ENCODE measurements at places on chromosomes 2 and 18.

DNA sequence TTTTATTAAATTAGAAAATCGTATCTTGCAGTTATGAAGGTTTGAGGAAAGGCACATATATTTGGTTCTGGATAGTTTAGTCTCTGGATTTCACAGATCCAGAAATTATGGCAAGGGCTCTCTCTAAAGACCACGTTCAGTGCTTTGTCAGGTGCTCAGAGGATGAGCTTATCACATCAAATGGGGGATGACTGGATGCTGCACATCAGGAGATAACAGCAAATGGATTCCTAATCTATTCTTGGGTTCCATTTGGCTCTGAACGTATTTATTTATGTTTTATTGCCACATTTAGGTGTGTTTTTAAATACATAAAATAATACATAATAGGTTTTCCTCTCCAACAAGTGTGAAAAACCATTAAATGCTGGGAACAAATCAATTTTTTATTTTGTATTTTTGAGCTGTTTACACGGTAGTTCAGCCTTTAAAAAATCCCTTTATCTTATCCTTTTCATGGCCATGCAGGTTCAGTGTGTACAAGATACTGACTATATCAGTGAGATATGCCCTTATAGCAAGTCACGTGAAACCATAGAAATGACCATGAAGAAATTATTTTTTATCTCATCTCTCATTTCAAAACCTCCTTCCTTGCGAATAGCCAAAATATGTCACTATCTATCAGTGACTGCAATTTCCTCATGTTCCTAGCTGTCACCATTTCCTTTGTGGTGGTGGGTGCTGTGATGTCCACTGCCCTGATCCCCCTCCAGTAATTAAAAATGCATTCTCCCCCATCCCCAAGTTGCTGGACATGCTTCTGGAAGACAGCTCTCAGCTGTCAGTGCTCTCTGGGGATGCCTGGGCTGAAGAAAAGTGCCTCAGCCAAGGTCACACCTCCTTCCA lies 25.9 kb upstream of the CXCR4 start:
- DNase-seq, result no peak

- peak; percentile 60 for DNase-seq
Observed at GRCh38 chr18:10851824-10852319, 297.5 kb downstream of the PIEZO2 start.

GRCh38 chr18:37653618-37654017 lies 88.0 kb upstream of the CELF4 start:
- DNase-seq, result no peak

DNA sequence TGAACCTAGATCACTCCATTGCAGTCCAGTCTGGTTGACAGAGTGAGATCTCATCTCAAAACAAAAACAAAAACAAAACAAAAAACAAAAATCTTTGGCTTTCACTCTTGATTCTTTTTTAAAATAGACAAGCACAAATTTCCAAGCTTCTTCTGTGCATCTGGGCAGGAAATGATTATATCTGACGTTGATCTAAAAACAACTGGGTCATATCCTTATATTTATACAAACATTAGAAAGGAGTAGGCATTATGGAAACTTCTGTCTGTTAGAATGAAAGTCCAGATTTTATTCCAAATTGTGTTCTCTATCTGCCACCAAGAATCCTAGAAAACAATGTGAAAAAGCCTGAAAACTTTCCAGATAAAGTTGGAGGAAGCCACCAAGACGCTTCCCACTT lies 26.2 kb upstream of the PMAIP1 start:
- no peak for DNase-seq

DNA sequence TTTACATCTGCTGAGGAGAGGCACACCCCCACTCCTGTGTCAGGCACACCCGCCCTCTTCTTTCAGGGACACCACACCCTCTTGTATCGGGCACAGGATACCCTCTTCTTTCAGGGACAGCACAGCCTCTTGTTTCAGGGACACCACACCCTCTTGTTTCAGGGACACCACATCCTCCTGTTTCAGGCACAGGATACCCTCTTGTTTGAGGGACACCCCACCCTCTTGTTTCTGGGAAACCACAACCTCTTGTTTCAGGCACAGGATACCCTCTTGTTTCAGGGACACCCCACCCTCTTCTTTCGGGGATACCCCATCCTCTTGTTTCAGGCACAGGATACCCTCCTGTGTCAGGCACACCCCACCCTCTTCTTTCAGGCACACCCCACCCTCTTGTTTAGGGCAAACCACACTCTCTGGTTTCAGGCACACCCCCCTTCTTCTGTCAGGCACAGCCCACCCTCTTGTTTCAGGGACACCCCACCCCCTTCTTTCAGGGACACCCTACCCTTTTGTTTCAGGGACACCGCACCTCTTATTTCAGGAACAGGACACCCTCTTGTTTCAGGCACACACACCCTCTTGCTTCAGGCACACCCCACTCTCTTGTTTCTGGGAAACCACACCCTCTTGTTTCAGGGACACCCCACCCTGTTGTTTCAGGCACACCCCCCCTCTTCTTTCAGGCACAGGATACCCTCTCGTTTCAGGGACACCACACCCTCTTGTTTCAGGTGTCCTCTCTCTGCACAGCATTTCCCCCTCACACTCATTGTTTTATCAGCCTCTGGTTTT lies 96.2 kb downstream of the TPO start:
- DNase-seq, result no peak

- no peak for DNase-seq
Observed at GRCh38 chr2:171958475-171958874, 36.2 kb downstream of the HAT1 start.

GRCh38 chr2:150689590-150689989 lies 202.1 kb upstream of the RND3 start:
- DNase-seq, result no peak

DNA sequence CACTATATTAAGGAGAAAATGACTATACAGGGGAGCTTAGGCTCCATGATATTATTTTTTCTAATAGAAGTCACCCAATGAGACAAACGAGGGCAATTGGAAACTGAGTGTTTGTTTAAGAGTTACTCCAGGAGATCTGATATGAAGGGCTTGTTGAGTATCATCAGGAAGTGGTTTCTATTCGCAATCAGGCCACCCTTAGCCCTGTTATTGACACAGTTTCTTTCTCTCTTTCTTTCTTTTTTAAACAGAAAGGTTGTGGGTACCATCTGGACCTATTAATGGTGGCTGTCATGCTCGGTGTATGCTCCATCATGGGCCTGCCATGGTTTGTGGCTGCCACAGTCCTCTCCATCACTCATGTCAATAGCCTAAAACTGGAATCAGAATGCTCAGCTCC lies 117.3 kb downstream of the DPP4 start:
- DNase-seq, result peak; percentile 24

GRCh38 chr2:162075689-162076132 lies 1.7 kb upstream of the DPP4 start:
- no peak for DNase-seq

DNA sequence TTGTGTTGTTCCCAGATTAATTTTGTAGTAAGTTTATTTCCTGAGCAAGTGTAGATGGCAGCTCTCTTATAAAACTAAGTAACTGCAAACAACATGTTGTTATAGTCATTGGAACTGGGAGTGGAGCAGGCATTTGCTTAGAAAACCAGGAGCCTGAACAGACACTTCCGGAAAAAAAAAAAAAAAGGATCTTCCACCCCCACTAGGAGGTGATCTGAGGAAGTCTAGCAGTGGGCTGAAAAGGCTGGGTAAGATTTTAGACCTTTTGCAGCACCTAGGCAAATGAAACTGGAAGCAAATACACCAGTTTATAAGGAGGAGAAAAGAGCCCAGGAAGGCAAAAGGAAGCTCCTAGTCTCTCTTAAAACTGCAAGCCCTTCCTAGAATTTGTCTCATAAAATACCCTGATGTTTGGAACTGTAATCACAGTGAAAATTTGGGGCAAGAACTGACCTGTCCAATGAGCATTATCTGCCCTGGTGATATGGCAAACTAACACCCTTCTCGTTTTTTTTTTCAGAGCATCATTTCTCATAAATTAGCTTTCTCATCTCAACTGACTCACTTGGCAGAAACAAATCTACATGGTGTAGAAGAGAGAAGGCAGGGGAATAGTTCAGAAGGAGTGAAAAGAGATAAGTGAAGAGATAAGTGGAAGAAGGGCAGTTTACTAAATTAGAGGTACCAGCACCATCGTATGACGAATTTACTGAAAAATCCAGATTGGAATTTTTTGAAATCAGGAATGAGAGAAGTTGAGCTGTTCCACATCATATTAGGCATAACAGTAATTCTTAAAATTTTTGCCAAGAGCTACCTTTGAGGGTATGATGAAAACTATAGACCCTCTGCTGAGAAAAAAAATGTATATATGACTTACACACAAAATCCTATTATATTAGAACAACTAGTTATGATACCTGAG lies 4.2 kb upstream of the CCNYL1 start:
- DNase-seq, result no peak

DNA sequence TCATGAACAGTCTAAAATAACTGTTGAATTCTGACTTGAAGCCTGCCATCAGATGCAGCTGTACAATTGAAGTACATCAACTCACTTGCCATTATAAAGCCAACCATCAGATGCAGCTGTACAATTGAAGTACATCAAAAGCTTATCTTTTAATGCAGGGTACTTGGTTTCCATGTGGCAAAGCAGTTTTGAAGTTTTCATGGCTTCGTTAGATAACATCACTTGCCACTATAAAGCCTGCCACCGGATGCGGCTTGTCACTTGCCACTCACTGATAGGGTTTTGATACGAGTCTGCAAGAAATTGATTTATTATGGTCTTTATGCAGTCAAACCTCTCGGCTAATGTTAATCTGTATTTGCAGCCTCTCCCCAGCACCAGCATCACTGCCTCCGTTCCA lies 1605.8 kb downstream of the SUCLG1 start:
- DNase-seq, result no peak

- no peak for DNase-seq
Observed at GRCh38 chr2:85230679-85231467, 96.9 kb downstream of the TGOLN2 start.

DNA sequence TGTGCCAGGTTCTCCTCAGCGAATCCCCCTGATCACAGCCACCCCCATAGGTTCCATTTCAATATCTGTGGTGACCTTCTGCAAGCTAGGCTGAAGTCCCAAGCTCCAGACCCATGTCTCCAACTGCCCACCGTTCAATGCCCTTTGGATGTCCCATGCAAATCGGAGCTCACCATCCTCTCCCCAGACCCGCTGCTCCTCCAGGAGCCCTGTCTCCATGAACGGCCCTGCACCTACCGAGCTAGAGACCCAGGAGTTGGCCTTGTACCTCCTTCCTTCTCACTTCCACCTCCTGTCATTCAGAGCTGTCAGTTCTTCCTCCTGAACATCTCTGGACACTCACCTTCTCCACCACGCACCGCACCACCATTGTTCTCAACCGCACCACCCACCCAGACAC lies 1.0 kb upstream of the FAHD2A start:
- DNase-seq, result no peak

DNA sequence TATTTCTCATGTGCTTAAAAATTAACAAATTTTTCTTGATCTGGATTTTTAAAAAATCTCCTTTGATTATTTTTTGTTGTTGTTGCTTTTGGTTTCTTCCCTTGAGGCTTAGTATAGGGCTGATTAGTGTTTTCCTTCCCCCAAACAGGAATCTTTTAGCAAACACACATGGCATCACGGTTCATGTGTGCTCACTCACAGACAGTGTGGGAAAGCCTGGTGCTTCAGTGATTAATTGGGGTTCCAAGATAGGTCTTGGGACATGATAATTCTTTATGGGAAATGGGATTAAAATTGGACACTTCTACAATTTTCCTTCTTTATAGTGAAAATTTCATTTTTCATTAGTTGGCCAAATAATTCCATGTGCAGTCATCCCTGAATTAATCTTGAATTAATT lies 153.9 kb upstream of the SOX11 start:
- no peak for DNase-seq

DNA sequence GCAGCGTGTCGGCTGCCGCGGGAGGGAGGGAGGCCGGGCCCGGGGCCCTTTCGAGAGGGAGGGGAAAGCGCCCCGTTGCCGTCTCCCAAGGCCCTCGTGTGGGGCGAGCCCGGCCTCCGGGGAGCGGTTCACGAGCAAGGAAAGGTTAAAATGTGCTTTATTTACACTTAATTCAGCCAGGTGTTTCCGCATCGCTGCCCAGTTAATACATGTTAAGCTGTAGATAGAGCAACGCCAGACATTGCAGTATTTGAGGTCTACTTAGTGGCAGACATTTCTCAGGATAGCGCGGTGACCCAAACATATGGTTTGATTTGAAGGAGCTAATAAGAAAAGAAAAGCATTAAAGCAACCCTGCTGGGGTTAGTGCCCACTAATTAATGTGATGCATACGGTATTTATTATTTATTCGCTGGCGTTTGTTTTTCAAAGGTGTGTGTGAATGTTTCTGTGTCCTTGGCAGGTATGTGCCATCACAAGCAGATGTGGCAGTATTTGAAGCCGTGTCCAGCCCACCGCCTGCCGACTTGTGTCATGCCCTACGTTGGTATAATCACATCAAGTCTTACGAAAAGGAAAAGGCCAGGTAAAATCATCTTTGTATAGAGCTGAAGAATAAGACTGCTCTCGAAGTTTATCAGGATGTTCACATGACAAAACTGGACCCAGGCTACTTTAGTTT lies 571 bp downstream of the EEF1B2 start:
- DNase-seq, result peak; percentile 48

- peak; percentile 41 for DNase-seq
Observed at GRCh38 chr2:10447300-10447894, 730 bp downstream of the ODC1 start.

DNA sequence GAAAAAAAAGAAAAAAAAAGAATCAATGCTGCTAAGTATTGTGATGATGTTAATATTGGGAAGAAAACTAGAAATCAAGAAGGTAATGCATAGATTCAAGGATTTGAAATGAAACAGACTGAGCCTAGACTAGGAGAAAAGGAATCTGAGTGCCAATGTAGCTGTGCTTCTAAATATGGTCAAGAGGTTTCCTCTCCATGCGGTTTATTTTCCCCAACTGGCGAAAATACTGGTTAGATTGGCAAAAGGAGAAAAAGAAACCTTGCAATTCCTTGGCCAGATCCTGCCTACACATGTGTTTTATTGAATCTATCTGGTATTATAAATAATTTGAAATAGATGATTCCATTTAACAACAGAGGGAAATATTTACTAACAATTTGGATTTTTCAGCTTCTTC lies 5.7 kb downstream of the SCN3A start:
- DNase-seq, result no peak

- DNase-seq, result peak; percentile 20
Observed at GRCh38 chr2:32772638-32773447, 145.0 kb downstream of the TTC27 start.

GRCh38 chr2:64681479-64681967 lies 27.8 kb upstream of the SERTAD2 start:
- no peak for DNase-seq

DNA sequence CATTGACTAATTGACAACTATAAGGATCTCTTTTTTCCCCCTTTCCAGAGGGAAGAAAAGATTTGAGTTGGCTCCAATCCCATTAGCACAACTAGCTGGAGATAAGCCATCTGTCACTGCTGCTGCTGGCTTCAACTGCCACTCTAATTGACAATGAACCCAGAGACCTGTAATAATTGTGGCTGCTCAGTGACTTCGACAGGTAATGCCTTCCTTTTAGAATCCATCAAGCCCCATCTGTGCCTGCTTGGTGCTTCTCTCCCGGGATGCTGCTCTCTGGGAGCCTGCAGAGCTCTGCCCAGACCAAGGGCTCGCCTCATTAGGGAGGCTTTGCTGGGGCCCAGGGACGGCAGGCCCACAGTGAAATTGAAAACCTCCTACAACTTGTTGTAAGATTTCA lies 376.7 kb upstream of the SOX11 start:
- DNase-seq, result peak; percentile 64
